ENCODE measurements at places on chromosomes 7 and 10. TPM values are rescaled to one million over a fixed set of nuclear protein-coding genes. Genes with fewer than 3 reads are reported as not detected.

The CCL24 gene
- not detected for total RNA-seq

The LOXL4 gene
- 16.9 TPM for total RNA-seq

The OR6V1 gene
- total RNA-seq: not detected

The KLF14 gene
- total RNA-seq: 0.27 TPM

The VIM gene
- total RNA-seq: 1,898 TPM

The PTPRZ1 gene
- not detected for total RNA-seq

The CALHM2 gene
- total RNA-seq: 52.8 TPM

The FAM3C gene
- total RNA-seq: 67.7 TPM

The CFAP43 gene
- 23.8 TPM for total RNA-seq

DNA sequence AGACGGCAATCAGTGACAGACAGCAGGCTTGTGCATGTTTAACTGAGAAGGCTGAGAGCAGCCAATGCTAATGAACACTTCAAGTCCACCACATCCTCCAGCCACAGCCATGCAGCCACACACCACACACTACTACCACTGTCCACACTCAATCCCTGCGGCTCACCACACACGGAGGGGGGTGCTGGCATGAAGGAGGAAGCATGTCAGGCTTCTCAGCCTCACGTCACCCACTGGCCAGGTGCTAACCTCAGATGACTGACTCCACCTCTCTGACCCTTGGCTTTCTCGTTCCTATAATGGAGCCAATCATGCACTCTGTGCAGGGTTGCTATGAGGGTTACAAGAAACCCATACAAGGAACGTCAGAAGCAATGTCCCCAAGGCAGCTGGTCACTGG, 165.4 kb upstream of the RNF32 start:
- no peaks in the 10 kb centered on the region for H3K27me3 ChIP-seq
- DNase-seq: no peak
- H3K4me3 ChIP-seq: no peak overlapping the region
- no peaks in the 10 kb centered on the region for H3K4me1 ChIP-seq

DNA sequence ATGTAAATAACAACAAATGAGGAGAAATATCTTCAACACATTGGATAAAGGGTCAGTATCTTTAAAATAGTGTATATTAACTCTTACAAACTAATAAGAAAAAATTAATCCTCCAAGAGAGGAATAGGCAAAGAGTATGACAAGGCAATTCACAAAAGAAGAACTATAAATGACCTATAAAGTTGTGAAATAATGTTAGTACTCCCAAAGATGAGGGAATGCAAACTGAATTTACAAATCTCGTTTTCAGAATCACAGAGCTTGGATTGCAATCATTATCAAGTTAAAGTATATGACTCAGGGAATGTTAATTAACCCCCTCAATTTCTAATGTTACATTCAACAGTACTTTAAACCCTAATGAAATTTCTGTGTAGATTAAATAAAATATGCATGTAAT, 87.3 kb upstream of the TARP start:
- no peaks in the 10 kb centered on the region for H3K36me3 ChIP-seq
- no peak overlapping the region for H3K27ac ChIP-seq
- no peak for DNase-seq
- H3K4me1 ChIP-seq: no peaks in the 10 kb centered on the region

GRCh38 chr10:117928741-117929140, 118.0 kb downstream of the RAB11FIP2 start:
- H3K4me3 ChIP-seq: no peak overlapping the region
- DNase-seq: no peak
- H3K27me3 ChIP-seq: no peaks in the 10 kb centered on the region
- H3K4me1 ChIP-seq: no peaks in the 10 kb centered on the region

DNA sequence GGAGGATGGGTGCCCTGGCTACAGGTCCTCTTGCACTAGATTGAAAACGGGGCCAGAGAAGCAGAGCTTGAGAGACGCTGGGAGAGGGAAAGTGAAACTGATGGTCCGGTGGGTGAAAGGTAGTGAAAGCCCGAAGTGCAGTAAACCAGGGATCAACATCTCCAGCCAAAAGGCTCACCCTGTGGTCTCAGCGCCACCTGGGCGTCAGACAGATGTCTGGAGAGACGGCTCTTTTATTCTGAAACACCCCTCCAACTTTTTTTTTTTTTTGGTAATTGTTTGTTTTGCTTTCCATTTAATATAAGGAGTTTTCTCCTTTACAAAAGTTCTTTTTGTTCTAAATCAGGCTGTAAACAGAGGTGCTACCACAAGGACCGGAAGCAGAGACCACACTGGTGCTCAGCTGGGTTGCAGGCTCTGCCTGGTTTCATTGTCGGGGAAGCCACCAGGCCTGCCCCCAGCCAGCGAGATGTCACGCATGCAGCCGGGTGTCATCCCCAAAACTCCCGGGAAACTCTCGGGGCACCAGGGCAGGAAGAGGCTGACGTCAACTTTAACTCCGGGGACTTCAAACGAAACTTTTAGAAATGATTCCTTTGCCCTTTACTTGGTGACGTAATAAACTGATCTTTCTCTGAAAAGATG, 11.2 kb downstream of the IL2RA start:
- no peaks in the 10 kb centered on the region for H3K36me3 ChIP-seq
- peak overlapping the region; percentile 85 for H3K27ac ChIP-seq
- no peaks in the 10 kb centered on the region for H3K4me1 ChIP-seq
- peak overlapping the region; percentile 29 for H3K4me3 ChIP-seq

- H3K36me3 ChIP-seq: no peaks in the 10 kb centered on the region
- H3K27me3 ChIP-seq: no peaks in the 10 kb centered on the region
- no peak overlapping the region for H3K4me3 ChIP-seq
- H3K4me1 ChIP-seq: no peaks in the 10 kb centered on the region
- H3K27ac ChIP-seq: no peak overlapping the region
Observed at GRCh38 chr7:32385316-32385956, 104.7 kb downstream of the LSM5 start.

GRCh38 chr7:127877951-127878350, 153.3 kb downstream of the LRRC4 start:
- no peak overlapping the region for H3K4me3 ChIP-seq
- no peaks in the 10 kb centered on the region for H3K4me1 ChIP-seq
- DNase-seq: no peak
- H3K36me3 ChIP-seq: no peaks in the 10 kb centered on the region
- no peak overlapping the region for H3K27ac ChIP-seq

DNA sequence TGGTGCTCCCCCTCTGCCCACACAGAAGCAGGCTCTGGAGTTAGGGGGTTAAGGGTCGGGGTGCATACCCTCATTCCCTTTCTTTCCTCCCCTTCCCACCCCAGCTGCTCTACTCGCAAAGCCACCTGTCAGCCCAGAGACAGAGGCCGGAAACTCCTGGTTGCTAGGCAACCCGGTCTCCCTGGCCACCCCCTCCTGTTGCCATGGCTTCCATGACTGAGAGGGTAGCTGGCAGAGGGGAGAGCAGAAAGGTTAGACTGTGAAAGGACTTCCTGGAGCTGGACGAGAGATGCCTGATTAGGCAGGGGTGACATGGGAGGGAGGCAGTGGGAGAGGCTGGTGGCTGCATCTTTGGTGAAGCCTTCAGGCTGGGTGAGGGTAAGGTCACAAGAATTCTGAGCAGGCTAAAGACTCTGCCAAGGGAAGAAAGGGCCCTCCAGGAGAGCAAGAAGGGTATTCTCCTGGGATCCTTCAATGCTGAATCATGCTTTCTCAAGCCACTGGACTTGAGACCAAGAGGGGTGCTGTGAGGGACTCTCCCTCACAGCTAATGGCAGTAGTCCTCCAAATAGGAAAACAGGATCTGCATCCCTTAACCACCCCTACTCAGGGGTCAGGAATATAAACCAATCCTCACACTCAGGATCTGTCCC, 5.4 kb downstream of the PSD start:
- H3K27ac ChIP-seq: no peak overlapping the region
- DNase-seq: no peak
- H3K4me1 ChIP-seq: no peaks in the 10 kb centered on the region
- no peaks in the 10 kb centered on the region for H3K27me3 ChIP-seq

- H3K36me3 ChIP-seq: no peaks in the 10 kb centered on the region
- no peak overlapping the region for H3K27ac ChIP-seq
- H3K4me1 ChIP-seq: no peaks in the 10 kb centered on the region
- H3K27me3 ChIP-seq: no peaks in the 10 kb centered on the region
- no peak overlapping the region for H3K4me3 ChIP-seq
Observed at GRCh38 chr7:152987656-152988055, 228.1 kb downstream of the ACTR3B start.

DNA sequence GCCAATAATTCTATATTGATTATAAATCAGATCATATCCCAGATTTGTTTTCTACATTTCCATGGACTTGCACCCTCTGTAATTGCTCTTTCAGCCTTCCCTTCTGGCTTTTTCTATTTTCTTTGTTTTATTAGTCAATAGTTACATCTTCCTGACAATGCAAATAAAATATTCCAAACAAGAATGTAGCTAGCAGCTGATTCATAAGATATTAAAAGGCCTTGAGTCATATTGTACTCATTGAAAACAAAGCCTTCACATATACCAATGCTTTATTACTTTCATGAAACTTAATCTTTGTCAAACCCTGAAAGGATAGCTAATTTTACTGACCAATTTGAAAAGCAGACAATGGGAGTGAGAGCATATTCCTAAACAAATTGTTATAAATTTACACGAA, 10.7 kb upstream of the SFMBT2 start:
- H3K4me1 ChIP-seq: no peaks in the 10 kb centered on the region
- H3K36me3 ChIP-seq: no peaks in the 10 kb centered on the region
- no peaks in the 10 kb centered on the region for H3K27me3 ChIP-seq
- no peak overlapping the region for H3K4me3 ChIP-seq

GRCh38 chr10:103661198-103661950, 167.9 kb downstream of the NEURL1 start:
- DNase-seq: peak; percentile 97
- H3K36me3 ChIP-seq: no peaks in the 10 kb centered on the region
- H3K27ac ChIP-seq: peak overlapping the region; percentile 100
- H3K27me3 ChIP-seq: no peaks in the 10 kb centered on the region
- H3K4me1 ChIP-seq: no peaks in the 10 kb centered on the region

DNA sequence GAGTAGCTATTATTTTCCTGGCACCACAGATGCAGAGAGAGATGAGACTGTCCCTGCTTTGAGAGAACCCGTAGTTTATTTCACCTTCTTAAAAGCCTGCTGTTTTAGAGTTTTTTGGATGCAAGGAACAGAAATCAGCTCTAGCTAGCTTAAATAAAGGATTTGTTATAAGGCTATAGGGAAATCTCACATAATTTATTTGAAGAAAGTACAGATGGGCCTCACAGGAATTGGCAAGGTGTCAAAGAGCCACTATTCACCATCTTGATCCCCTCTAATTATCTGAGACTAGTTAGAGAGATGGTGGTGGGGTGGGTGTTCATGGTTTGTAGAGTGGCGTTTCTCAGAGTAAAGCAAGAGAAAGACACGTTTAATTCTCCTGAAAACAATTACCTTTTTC, 7.3 kb downstream of the KMT2E start:
- peaks cover 32% of the 10 kb centered on the region for H3K4me1 ChIP-seq
- H3K27me3 ChIP-seq: no peaks in the 10 kb centered on the region
- H3K27ac ChIP-seq: peak overlapping the region; percentile 45
- DNase-seq: no peak
- no peak overlapping the region for H3K4me3 ChIP-seq

GRCh38 chr7:130896051-130896881, 162.3 kb upstream of the KLF14 start:
- no peaks in the 10 kb centered on the region for H3K36me3 ChIP-seq
- no peak overlapping the region for H3K4me3 ChIP-seq
- peaks cover 17% of the 10 kb centered on the region for H3K4me1 ChIP-seq
- peak overlapping the region; percentile 86 for H3K27ac ChIP-seq
- H3K27me3 ChIP-seq: no peaks in the 10 kb centered on the region

DNA sequence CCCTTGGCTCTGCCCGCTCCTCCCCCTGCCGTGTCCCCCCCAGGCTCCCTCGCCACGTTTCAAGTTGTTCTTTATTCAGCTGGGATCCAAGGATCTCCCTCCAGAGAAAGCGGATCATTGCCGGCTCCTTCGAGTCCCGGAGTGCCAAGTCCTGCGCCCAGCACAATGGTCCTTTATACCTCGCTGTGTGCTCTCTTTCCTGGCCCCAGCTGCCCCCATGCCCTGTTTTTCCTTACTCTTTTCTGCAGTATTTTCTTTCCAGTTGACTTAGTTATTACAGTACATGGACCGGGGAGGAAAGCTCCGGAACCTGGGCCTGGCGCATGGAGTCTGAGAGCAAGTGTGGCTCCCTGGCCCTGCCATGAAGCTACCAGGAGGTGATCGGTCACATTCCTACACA, 88.1 kb upstream of the KMT2C start:
- H3K4me3 ChIP-seq: no peak overlapping the region
- no peak overlapping the region for H3K27ac ChIP-seq
- no peaks in the 10 kb centered on the region for H3K27me3 ChIP-seq
- H3K4me1 ChIP-seq: no peaks in the 10 kb centered on the region
- no peak for DNase-seq

- H3K27ac ChIP-seq: no peak overlapping the region
- DNase-seq: no peak
- no peaks in the 10 kb centered on the region for H3K36me3 ChIP-seq
- no peak overlapping the region for H3K4me3 ChIP-seq
Observed at GRCh38 chr7:28161331-28161730, 19.3 kb downstream of the JAZF1 start.

DNA sequence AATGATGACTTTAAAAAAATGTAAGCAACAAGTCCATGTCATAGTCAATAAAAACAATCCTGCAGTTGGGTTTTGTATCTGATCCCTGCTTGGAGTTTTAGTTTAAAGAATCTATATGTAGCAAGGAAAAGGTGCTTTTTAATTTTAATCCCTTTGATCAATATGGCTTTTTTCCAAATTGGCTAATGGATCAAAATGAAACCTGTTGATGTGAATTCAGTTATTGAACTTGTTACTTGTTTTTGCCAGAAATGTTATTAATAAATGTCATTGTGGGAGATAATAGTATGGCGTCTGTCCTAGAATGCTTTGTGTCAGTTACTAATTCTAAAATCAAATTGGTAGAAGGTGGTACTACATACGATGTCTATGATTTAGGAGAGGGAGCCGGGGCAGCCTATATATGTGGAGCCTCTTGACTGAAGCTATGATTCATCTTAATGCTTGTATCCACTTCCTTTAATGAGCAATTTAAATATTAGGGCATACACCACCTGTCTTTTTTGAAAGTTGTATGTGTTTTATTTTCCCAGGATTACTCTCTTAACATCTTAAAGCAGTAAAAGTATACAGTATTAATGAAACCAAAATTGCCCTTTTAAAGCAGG, 10.3 kb upstream of the PBLD start:
- H3K4me3 ChIP-seq: no peak overlapping the region
- H3K27ac ChIP-seq: no peak overlapping the region
- no peaks in the 10 kb centered on the region for H3K27me3 ChIP-seq
- peaks cover 4% of the 10 kb centered on the region for H3K4me1 ChIP-seq
- no peak for DNase-seq

All from uterus (tissue), 4 donors.